Cerebellar nuclear complex (tissue), 1 donor: ENCODE measurements at places on chromosomes 1 and 21.

- DNase-seq, result no peak
Observed at GRCh38 chr1:13948396-13948795, 248.4 kb downstream of the PRDM2 start.

DNA sequence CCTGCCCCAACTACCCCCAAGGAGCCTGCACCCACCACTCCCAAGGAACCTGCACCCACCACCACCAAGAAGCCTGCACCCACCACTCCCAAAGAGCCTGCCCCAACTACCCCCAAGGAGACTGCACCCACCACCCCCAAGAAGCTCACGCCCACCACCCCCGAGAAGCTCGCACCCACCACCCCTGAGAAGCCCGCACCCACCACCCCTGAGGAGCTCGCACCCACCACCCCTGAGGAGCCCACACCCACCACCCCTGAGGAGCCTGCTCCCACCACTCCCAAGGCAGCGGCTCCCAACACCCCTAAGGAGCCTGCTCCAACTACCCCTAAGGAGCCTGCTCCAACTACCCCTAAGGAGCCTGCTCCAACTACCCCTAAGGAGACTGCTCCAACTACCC, 67.6 kb downstream of the TPR start:
- no peak for DNase-seq

GRCh38 chr1:36095760-36096405, 7.2 kb downstream of the ADPRS start:
- DNase-seq, result no peak

GRCh38 chr1:53134961-53135734, 7.3 kb downstream of the SLC1A7 start:
- DNase-seq, result no peak

- no peak for DNase-seq
Observed at GRCh38 chr1:191582169-191582568, 576.1 kb upstream of the RGS18 start.

GRCh38 chr1:200355801-200356200, 54.0 kb downstream of the ZNF281 start:
- no peak for DNase-seq

- no peak for DNase-seq
Observed at GRCh38 chr1:71074681-71075080, 6.2 kb downstream of the ZRANB2 start.

GRCh38 chr1:42753070-42753469, 13.0 kb upstream of the CLDN19 start:
- no peak for DNase-seq

GRCh38 chr1:100861379-100861778, 33.3 kb downstream of the EXTL2 start:
- no peak for DNase-seq

- DNase-seq, result no peak
Observed at GRCh38 chr1:229585338-229585737, 26.8 kb upstream of the ABCB10 start.

- DNase-seq, result no peak
Observed at GRCh38 chr1:239706245-239706892, 320.0 kb downstream of the CHRM3 start.

DNA sequence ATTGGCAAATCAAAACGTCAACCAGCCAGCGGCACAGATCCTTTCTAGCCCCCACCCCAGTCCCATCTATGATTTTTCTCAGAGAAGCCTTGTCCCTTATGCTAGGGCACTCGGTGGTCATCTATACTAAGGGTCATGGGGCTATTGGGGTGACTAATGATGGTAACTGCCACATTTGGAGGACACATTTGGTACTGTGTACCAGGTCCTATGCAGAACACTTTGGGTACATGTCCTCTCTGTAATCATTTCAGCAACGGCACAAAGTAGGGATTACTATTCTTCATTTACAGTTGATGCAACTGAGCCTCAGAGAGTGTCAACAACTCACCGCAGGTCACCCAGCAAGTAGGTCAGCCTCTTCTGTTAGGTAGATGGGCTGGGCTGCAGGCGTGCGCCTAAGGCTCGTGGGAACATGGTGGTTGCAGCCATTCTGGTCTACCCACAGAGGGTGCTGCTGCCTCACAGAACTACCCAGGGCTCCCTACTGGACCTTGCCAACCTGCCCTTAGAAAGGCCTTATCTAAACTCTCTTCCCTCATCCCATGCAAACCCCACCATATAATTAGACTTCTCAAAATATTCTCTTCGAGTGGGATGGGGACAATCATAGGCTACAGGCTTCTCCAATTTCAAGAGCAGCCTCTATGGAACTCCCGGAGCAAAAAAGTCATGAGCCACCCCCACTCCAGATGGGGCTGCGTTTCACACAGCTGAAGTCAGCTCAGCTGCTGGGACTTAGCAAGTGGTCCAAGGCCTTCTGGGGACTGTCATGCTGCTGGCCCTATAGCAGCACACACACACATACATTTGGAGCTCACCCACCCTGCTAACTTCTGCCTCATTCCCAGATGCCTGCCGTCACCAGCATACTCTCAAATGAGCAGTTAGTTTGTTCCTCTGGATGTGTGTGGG, 5.8 kb upstream of the SDHB start:
- no peak for DNase-seq

DNA sequence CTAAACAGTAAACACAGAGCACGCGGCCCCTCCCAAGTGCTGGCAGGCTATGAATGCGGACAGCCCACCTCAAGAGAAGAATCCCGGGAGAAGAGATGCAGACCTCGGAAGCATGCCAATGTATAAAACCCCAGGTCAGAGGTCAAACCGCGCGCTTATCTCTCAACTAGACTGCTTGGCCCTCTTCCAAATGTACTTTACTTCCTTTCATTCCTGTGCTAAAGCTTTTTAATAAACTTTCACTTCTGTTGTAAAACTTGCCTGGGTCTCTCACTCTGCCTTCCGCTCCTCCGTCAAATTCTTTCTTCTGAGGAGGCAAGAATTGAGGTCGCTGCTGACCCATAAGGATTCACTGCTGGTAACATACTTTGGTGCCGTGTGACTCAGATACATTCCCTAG, 216.0 kb downstream of the S1PR1 start:
- DNase-seq, result no peak

GRCh38 chr1:82604524-82604923, 803.8 kb downstream of the ADGRL2 start:
- no peak for DNase-seq

- DNase-seq, result no peak
Observed at GRCh38 chr1:62057230-62057629, 137.4 kb upstream of the L1TD1 start.

GRCh38 chr21:31394309-31394708, 50.2 kb upstream of the TIAM1 start:
- DNase-seq, result no peak

GRCh38 chr1:204599098-204599497, 82.9 kb downstream of the MDM4 start:
- no peak for DNase-seq

DNA sequence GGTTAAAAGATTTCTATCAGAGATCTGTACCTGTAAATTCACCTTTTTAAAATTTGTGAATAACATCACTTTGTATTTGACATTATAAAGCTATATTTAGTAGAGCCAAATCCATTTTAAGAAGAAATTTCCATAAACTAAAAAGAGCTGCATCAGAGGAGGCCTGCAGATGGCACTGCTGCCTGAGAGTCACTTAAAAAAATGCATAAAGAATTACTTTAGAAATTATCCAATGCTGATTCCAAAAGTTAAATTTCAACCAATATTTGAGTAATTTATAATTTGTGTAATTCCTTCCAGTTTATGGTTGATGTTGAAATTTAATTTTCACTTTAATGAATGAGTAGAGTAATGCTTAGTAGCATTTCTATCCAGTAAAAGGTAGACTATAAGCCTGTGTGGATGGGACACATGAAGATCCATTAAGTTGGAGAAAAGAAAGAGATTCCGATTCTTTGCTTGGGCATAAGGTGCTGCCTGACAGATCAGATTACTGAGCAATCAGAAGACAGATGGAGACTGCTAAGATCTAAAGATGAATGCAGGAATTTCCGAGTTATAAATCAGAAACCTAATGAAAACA, 20.7 kb upstream of the RPE65 start:
- no peak for DNase-seq

DNA sequence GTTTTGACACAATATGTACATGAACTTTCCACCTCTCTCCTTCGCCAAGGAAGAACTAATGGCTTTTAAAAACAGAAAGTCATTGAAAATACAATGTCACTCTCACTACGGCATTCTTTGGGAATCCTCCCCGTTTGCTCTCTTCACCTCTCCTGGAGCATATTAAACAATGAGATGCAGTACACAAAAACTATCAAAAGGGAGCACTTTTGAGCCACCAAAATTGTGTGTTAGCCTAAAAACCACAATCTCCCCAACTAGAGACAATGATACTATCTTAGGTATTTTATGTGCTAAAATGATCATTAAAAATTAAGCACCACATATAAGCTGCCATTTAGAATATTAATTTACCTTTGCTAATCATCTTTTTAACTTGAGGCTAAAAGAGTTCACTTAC, 425.5 kb downstream of the KCTD3 start:
- no peak for DNase-seq

GRCh38 chr1:15177710-15178166, 24.2 kb downstream of the TMEM51 start:
- DNase-seq, result no peak

- no peak for DNase-seq
Observed at GRCh38 chr1:30330644-30331043, 392.7 kb downstream of the MATN1 start.

DNA sequence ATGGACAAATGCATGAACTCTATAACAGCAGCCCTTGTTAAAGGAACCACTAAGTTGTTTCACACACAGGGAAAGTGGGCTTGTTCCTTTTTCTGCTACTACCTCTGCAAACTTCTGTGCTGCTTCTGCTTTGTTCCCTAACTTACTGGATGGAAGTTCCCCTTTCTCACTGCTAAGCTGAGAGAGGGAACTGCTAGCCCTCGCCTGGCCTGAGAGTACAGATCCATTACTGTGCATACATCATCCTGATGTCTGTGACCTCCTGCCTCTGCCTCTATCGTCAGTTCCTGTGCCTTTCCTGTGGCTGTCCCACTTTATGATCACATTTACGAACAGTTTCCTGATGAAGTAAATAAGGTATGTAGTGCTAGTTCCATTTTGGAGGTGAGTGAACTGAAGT, 3.5 kb downstream of the GNAT2 start:
- DNase-seq, result no peak

GRCh38 chr1:85195703-85196102, 5.1 kb downstream of the SYDE2 start:
- DNase-seq, result no peak

DNA sequence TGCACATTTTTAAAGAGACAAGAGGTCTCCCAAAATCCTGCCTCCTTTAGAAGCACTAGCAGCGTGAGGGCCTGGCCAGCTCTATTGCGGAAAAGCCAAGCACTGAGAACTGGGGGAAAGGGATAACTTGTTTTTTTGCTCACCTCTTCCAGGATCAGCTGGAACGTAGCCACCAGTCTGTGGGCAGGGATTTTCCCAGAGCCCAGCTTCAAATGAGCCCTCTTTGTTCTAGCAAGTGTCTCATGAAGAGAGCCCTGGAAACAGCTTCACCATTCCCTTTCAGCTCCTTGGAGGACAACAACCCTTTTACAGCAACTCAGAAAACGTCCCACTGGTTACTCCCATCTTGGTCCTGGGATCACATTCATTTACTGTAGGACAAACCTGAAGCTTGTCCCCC, 195.4 kb downstream of the LMX1A start:
- DNase-seq, result no peak

DNA sequence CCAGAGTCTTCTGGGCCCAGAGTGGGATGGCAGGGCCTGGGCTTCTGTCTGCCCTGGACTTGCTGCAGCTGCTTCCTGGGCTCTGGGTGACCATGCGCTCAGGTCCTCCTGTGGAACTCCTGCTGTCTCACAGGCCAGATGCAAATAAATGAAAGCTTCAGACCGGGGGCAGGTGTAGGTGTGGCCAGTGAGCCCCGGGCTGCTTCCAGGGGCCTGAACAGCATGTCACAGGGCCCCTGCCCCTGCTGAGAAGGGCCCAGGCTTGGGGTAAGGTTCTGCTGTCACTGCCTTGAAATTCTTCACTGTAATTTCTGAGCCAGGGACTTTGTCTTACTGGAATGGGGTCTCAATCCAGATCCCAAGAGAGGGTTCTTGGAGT, 2.5 kb upstream of the PKNOX1 start:
- no peak for DNase-seq

DNA sequence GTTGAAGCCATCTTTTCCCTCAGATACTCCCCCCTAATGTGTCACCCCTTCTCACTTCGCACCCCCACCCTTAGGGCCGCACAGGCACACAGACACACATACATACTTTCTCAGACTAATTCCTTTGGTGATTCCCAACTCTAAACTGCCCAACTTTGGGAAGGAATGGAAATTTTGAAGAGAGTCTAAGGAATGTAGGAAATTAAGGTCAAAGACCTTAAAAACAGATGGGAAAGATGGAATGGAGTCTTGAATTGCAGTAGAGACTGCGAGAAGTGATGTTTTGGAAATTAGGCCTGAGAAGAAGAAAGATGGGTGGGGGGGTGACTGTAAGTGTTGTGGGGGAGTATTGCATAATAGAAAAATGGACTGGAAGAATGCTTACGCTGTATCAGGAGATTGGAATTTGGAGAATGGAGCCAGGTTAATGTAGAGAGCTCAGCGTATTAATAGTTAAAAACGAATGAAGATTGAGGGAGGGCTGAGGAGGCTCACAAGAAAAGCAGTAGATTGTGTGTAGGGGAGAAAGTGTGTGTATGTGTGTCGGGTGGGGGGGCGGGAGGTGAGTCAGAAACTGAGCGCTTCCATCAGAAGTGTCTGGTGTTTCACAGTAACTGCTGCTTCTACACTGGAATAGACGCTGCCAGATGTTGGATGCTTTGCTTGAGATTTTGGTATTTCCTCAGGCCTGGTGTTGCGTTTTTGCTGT, 1.7 kb downstream of the PIP5K1A start:
- no peak for DNase-seq

DNA sequence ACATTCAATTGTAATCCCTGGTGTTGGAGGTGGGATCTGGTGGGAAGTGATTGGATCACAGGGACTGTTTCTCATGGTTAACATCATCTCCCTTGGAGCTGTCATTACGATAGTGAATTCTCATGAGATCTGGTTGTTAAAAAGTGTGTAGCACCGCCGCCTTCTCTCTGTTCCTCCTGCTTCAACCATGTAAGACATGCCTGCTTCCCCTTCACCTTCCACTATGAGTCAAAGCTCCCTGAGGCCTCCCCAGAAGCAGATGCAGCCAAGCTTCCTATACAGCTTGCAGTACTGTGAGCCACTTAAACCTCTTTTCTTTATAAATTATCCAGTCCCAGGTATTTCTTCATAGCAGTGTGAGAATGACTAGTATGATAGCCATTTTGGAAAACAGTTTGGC, 30.1 kb upstream of the TRIM62 start:
- no peak for DNase-seq

GRCh38 chr1:217562229-217562878, 68.5 kb downstream of the GPATCH2 start:
- DNase-seq, result no peak

- no peak for DNase-seq
Observed at GRCh38 chr1:100869996-100870395, 24.6 kb downstream of the EXTL2 start.

- no peak for DNase-seq
Observed at GRCh38 chr1:66375125-66375524, 158.8 kb upstream of the SGIP1 start.
